Upper lobe of left lung (tissue), 6 donors: ENCODE measurements at places on chromosomes 1 and 21.

DNA sequence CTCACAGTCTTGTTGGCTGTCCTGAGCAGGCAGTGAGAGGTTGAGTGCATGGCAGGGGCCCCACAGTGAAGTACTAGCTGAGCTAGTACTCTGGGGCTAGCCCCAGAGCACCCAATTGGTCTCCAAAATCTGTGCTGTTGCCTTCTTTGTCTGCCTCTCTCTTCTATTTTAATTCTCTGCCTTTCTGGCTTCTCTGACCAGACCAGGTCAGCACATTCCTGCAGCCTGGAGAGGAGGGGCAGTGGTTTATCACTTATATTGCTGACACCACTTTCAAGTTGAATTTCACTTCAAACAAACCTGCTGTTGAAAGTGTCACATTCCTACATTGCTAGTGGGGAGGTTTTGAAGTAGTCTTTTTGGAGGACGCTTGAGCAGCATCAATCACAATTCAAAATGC, 628.7 kb downstream of the PTPRU start:
- no peak for DNase-seq

GRCh38 chr1:84802567-84803232, 90.3 kb downstream of the LPAR3 start:
- DNase-seq: no peak

- no peak for DNase-seq
Measured at GRCh38 chr1:8816264-8816663, 1.2 kb downstream of the RERE start.

- DNase-seq: no peak
Measured at GRCh38 chr21:33390479-33390878, 12.7 kb upstream of the IFNGR2 start.

DNA sequence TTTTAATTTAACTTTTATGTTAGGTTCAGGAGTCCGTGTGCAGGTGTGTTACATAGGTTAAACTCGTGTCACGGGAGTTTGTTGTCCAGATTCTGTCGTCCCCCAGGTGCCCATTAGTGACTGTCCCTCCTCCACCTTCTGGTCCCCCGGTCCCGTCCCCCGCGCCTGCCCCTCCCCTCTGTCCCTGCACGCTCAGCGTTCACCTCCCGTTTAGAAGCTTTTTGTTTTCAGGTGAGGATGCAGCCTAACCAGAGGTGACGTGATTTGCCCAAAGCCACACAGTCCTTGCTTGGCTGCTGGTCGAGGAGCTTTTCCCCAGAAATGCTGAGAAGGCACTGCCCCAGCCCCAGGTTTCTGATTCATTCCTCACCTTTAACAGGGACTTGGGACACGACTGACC, 844 bp downstream of the C1orf146 start:
- no peak for DNase-seq

DNA sequence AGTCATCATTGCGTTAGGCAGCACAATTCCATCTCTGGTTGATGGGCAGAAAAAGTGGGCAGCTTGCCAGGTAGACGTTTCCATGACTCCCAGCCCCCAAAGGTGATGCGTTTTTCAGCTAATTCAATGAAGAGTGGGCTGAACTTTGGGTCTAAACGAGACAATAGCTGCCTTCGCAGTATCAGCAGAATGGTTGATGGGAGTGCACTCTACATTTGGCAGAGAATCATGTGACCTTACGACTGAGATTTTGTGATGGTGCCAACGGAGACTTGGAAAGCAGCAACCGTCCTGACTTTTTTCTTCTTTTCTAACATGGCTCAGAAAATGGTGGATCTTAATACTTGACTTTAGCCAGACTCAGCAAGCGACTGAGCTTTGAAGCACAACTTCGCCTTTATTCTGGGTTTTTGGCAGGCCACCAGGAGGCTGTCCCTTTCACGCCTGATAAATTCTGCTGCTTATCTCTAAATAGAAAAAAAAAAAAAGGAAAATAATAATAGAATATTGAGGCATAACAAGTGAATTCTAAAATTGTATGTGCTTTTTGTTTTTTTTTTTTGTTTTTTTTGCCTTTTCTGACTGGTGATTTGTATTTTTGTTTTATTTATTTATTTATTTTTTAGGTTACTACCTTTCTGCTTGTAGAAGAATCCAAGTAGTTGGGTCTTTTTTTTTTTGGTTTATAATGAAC, 804.8 kb downstream of the USP25 start:
- DNase-seq: no peak

GRCh38 chr1:208628022-208628914, 384.1 kb upstream of the PLXNA2 start:
- DNase-seq: no peak

DNA sequence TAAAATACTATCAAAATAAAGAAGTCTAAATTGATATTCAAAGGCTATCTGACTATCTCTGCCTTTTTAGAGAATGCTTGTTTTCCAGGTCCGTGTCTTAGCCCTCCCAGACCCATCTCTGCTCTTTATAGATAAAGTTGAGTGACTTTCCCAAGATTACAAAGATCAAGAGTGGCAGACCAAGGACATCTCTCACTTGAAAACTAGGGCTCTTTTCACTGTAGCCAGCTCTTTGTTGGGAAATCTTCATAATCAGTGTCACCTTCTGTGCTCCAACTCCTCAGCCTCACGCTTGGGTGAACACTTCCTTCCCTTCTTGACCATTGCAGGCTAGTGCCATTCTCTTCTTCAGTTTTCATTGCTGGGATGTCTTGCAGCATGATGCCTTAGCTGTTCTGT, 211.1 kb downstream of the PBX1 start:
- no peak for DNase-seq

DNA sequence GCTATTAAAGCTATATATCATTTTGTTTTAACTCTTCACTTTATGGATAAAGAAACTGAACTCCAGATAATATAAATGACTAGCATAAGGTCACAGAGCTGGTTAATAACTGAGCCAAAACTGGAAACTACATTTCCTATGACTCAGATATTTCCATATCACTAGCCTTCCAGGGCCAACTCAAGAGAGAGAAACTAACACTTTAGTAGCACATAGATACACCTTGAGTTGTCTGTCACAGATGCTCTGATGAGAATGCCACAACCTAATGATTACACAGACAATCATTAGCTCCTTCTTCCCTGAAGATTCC, 40.7 kb downstream of the NME7 start:
- no peak for DNase-seq

GRCh38 chr1:52306227-52307006, 59.6 kb downstream of the CC2D1B start:
- no peak for DNase-seq

GRCh38 chr1:223730479-223731132, 18.3 kb downstream of the CAPN2 start:
- DNase-seq: no peak

GRCh38 chr1:168408539-168408865, 127.8 kb downstream of the TBX19 start:
- DNase-seq: no peak

- DNase-seq: no peak
Measured at GRCh38 chr1:165930961-165931360, 103.5 kb downstream of the UCK2 start.

DNA sequence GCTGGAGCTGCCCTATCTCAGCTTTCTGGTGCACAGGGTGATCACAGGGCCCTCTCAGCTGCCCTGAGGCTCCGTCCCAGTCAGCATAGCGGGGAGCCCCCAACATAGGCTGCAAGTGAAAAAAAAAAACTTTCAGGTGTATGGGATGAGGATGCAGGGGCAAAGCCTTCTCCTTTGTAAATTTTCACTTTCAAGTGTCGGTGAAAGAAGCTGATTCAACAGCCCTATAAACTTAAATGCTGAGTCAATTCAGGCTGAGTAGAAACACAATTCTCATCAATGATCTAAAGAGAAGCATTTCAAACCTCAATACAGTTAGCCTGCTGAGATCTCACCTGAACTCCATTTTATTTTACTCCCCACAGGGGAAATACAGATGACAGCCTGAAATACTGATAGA, 171.2 kb downstream of the SEC16B start:
- no peak for DNase-seq
